Stimulated activated CD4-positive, alpha-beta T cell treated with anti-CD3 and anti-CD28 coated beads, Interleukin-12 subunit alpha, Interleukin-12 subunit beta, amount 100 ng/mL, for 24 hours (primary cell): ENCODE measurements at places on chromosomes 2 and 18.
A peak's percentile ranks its signal among the peaks of the same experiment; 100 is the strongest.

DNA sequence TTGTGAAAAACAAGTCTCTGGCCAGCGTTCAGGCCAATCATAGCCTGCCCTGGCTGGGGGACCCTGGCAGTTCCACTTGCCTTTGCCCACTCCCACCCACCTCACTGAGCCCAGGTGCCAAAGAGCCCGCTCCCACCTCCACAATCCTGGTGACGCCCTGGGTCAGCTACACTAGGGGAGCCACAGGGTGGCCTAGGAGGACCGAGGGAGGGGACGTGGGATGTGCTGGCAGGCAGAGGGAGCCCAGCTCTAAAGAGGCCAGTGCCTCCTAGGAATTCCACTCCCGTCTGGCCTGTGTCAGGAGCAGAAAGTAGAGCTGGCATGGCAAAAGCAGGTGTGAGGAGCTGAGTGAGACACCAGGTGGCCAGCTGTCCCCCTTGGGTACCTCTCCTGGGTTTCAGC, 49.3 kb downstream of the TNS1 start:
- DNase-seq: no peak

GRCh38 chr2:120552800-120553481, 182.7 kb upstream of the GLI2 start:
- peak; percentile 22 for DNase-seq

GRCh38 chr2:169928463-169928864, 101.2 kb downstream of the UBR3 start:
- no peak for DNase-seq

- no peak for DNase-seq
Observed at GRCh38 chr18:47490882-47491281, 239.4 kb upstream of the SKOR2 start.

GRCh38 chr2:54549917-54550518, 93.9 kb downstream of the SPTBN1 start:
- no peak for DNase-seq

DNA sequence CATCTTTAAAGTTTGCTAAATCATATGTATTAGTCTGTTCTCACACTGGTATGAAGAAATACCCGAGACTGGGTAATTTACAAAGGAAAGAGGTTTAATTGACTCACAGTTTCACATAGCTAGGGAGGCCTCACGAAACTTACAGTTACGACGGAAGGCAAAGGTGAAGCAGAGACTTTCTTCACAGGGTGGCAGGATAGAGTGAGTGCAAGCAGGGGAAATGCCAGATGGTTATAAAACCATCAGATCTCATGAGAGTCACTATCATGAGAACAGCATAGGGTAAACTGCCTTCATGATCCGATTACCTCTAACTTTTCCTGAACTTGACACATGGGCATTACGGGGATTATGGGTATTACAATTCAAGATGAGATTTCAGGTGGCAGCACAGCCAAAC, 1075.2 kb upstream of the NRXN1 start:
- DNase-seq: no peak

GRCh38 chr2:190467575-190468083, 59.5 kb downstream of the MFSD6 start:
- no peak for DNase-seq

DNA sequence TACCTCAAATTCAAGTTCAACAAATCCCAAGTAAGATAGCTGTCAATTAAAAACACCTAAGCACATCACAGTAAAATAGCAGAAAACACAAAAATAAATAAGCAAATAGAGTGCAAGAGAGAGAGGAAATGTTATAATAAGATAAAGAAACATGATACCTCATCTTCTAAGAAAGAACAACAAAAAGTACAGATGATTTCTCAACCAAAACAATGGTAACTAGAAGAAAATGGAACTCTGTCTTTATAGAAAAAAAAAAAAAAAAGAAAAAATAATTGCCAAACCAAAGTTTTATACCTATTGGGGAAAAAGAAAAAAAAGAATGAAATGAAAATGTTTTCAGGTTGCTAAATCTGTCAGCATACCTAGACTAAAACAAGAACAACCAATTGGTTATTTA, 1253.5 kb upstream of the CDH2 start:
- DNase-seq: no peak

DNA sequence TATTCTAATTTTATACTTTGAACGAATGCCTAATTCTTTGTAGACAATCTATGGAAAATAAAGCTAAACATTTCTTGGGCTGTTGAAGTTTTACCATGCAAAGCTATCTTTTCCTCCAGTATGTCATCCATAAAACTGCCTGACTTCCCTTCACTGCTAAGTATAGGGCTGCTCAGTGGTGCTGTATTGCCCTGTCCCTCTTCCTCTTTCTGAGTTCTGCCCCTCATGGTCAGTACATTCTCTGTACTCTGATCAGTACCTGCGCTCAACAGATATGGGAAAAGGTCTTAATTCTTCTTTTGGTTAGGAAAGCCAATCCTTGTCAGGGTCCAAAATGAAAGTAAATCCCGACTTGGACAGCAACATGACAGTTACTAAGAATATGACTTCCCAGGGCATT, 321.9 kb downstream of the RAD51AP2 start:
- DNase-seq: no peak

DNA sequence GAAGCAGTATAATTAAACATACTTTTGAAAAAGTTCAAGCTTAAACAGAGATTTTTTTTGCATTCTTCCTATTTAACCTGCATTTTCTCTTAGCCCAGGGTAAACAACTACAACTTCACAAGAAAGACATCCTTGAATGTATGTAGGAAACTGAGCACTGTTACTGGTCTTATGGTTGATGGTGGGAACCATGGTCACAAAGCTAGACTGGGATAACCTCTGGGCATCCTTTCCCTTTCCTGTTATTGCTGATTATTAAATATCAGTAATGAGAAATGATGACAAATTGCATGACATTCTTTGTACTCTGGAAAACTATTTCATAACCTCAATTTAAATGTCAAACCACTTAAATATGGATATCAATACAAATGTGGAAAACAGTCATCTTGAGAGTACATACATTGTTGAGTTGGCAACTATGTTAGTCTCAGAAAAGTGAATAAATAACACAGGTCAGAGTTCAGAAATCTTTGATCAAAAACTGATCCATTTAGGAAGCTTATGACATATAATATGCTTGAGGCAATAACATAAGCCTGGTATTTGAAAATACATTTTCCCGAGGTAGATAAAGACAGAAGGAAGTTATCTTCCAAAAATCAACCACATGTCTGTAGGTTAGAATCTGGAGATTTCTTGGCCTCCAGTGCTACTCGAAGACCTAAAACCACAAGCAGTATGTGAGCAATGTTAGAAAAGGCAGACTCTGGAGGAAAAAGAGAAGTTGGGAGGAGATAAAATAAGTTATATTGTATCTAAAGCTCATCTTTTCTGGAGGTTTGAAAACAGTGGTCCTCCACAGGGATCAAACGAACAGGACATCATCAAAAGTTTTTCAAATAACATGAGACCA, 65.2 kb upstream of the ST8SIA5 start:
- no peak for DNase-seq

DNA sequence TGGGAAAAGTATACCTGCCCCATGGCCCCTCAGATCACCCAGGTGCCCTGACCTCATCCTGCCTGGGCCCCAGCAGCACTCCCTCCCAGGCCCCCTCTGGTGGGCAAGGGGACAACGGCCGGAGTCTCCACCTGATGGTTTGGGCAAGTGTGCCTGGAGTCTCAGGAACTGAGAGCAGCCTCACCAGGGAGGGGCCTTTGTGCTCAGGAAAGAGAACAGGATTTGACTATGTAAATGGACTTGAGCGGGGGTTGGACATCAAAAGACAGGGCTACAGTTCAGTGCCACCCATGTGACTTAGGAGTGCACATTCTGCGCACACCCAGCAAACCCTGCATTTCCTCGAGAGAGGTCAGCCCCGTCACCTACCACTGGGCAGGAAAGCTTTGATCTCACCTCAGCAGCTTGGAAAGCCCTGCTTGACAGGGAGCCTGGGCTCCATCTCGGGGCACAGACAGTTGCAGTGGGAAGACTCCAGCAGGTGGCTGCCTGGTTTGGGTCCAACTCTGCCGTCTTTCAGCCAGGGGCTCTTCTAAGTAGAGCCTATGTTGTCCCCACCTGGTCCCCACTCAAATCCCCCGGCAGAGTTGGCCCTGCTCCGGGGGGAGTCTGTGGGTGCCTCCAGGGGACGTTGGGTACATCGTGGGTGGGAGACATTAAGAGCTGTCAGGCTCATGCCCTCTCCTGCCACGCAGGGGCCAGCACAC, 3.3 kb downstream of the INPP5D start:
- no peak for DNase-seq

GRCh38 chr2:162887087-162887486, 48.5 kb upstream of the KCNH7 start:
- DNase-seq: no peak

- no peak for DNase-seq
Observed at GRCh38 chr2:219290381-219291171, 11.4 kb downstream of the DNAJB2 start.

DNA sequence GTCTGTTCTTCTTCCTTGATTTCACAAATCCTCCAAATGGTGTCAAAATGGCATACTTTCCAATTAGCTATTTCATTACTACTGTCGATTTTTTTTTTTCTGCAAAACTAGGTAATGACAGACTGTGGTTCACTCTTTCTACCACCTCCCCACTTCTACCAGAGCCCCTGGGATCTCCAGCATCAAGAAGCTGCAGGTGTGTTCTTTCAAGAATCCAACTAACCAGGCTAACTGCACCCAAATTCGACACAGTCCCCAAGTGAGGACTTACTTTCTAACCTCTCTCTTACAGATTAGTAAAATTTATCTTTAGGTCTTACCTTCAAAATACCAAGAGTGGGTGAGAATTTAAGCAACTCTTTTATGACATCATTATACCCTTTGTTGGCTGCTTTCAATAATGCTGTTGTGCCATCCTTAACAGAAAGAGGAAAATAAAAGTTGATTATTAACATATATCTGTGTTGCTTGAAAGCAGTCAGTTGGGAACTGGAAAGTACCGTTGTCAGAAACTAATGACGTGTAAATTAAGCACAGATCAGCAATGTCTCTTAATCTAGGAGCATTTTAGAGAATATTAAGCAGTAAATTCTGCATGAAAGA, 31.2 kb upstream of the NPC1 start:
- no peak for DNase-seq

DNA sequence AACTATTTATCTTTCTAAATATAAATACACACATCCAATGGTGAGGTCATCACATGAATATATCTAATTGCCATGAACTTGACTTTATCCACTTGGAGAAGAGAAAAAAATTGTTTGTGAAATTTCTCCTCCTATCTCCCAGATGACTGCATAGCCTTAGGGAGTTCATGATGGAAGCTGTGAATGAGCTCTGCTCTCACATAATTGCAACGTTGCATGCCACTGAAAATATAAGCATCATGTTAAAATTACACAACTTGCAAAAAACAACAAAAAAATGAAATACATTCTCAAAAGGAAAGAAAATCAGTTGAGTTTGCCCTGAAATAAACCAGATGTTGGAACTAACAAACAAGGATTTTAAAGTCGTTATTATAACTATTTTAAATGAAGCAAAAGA, 50.6 kb upstream of the OSR1 start:
- DNase-seq: no peak

DNA sequence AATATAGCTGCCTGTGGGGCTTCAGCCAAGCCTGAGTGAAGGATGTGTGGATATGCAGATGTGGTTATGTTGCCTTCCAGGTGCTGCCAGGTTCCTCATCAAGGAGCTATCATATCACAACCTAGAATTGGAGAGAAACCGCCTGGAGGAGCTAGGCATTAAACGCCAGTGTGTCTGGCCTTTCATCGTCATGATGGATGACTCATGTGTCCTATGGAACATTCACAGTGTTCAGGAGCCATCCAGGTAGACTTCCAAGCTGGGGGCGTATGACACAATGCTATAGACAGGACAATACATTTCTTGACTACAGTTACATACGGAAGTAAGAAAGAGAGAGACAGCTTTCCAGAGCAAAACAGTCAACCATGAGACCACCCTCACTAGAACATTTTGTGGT, 86.8 kb downstream of the ESCO1 start:
- no peak for DNase-seq

DNA sequence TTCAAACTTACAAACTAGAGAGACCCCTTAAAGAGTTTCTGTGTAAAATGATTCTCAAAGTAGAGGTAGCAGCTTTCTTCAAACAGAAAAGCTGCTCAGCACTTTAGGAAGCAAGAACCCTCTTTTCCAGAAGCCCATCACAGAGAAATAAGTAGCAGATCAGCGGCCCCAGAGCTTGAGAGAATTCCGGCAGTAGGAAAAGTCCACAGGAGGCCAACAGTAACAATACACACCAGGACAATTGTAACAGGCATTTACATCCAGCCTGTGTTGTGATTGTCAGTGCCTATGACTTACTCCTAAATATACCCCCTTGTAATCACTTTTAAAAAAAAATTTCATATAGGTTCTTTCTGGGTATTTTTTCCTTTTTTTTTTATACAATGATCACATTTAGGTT, 161.4 kb upstream of the ACVR2A start:
- no peak for DNase-seq

DNA sequence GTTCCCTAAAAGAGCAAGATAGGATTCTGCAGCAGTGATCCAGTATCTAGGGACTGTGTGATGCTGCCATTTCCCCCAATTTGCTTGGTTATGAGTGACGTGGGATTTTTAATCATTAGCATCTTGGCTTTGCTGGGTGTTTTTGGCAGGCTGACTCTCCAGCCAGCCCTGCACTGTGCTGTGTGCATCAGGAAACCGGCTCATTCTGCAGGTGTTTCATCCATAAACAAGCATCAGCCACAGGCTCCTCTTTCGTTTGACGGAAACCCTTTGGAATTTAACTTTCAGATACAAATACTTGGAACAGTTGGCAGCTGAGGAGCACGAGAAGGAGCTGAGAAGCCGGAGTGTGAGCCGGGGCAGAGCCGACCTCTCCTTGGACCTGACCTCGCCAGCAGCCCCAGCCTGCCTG, 135.9 kb downstream of the TPGS2 start:
- no peak for DNase-seq

GRCh38 chr2:17355608-17356329, 162.5 kb downstream of the RAD51AP2 start:
- DNase-seq: no peak

- DNase-seq: no peak
Observed at GRCh38 chr18:7172611-7173010, 55.0 kb upstream of the LAMA1 start.

GRCh38 chr2:164877169-164877568, 35.5 kb upstream of the COBLL1 start:
- no peak for DNase-seq

- DNase-seq: no peak
Observed at GRCh38 chr18:55256226-55256928, 297.1 kb upstream of the CCDC68 start.

- no peak for DNase-seq
Observed at GRCh38 chr2:18777250-18777812, 188.0 kb upstream of the NT5C1B start.

GRCh38 chr2:11540148-11540995, 6.5 kb downstream of the GREB1 start:
- DNase-seq: no peak

DNA sequence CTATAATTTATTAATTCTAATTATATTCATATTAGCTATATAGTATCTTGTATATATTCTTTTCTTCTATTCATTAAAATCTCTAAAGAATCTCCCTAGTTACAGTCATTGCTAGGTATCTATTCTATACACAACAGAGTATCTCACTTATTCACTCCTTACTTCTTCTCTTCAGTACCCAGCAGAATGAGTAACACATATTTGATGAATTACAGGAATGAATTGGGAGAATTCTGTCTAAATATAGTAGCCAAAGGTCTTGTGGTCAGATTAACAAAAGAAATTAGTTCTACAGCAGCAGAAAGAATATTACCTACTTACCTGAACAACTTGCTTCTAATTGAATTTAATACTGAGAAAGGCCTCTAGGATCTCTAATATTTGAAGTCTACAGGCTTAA, 758.0 kb upstream of the ZEB2 start:
- no peak for DNase-seq
